Fibroblast of lung (primary cell): ENCODE measurements at places on chromosomes 1 and 21. TPM values are rescaled to one million over a fixed set of nuclear protein-coding genes. Genes with fewer than 3 reads are reported as not detected.

CATSPERE gene
- 0.77 and 0.99 TPM in 2 replicates for total RNA-seq

MYBPH gene
- total RNA-seq = 0.17 and 0.26 TPM in 2 replicates

KLHDC8A gene
- not detected in 2 replicates for total RNA-seq

CCDC27 gene
- not detected in 2 replicates for total RNA-seq

RNPC3 gene
- 4.6 and 5.6 TPM in 2 replicates for total RNA-seq
